ENCODE measurements at places on chromosomes 1 and 21. TPM values are rescaled to one million over a fixed set of nuclear protein-coding genes. Genes with fewer than 3 reads are reported as not detected.
A peak's percentile ranks its signal among the peaks of the same experiment; 100 is the strongest.

DNA sequence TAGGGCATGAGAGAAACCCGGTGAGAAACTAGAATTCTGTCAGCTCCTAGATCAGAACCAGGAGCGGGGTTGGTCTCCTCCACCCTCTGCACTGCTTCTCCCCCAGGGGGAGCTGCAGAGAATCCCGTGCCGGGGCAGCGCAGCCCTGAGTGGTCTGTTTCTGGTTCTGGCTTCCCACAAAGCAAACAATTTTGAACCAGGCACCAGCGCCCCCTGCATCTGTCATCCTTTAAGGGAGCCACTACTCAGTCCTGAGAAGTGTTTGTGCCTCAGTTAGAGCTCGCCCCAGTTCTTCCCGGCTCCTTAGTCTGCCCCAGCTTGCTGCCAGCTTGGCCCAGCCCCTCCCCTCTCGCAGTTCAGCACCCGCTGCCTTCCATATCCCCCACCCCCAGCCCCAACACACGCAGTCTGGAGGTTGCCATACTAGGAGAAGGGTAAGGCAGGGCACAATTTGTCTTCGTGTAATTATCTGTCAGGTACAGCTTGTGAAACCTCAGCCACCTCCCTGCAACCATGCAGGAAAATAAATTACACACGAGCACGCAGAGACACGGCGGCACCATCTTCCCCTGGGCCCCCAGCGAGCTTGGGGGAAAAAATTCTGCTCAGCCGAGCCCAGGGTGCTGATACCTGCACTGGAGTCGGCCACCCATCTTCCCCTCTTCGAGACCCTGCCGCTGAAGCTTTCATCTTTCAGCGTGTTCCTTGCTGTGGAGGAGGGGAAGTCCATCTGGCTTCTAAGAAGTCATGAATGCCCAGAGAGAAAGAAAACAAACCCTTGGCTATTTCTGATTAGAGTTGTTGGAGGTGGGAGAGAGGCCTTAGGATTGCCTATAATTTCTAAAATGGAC lies 62.6 kb upstream of the CD1D start:
- DNase-seq = peak; percentile 46

Gene FNDC10
- 4.4 TPM for total RNA-seq

- no peak for DNase-seq
Observed at GRCh38 chr1:245173446-245174211, 18.8 kb downstream of the KIF26B start.

GRCh38 chr1:246218686-246219085 lies 288.4 kb downstream of the SMYD3 start:
- DNase-seq = no peak

Gene KPRP
- total RNA-seq = not detected

GRCh38 chr1:91022518-91022929 lies 689 bp upstream of the ZNF644 start:
- DNase-seq = no peak

- no peak for DNase-seq
Observed at GRCh38 chr1:96472471-96472870, 249.1 kb upstream of the PTBP2 start.

DNA sequence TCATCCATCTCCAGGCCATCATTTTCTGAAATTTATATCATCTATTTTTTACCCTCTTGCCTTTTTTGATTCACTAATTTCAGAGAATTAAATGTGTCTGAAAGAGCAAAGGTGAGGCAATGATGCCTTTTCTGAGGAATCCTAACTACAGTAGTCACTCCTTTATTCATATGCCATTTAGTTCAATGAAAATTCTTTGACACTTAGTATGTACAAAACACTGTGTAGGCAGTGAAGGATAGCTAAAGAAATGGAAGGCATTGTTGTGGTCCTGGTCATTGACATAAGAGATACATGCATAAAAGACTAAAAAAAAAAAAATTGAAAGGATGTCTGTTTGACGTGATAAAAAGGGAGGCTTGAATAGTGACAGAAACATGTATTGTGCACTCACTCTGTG lies 171.9 kb upstream of the BEND5 start:
- no peak for DNase-seq

GRCh38 chr1:203673550-203674411 lies 47.1 kb downstream of the ATP2B4 start:
- peak; percentile 81 for DNase-seq

Gene SYT11
- total RNA-seq = 13.6 TPM

- no peak for DNase-seq
Observed at GRCh38 chr1:68285046-68285445, 52.7 kb upstream of the WLS start.

Gene DNAJB4
- total RNA-seq = 15.2 TPM

Gene NBPF4
- total RNA-seq = 0.11 TPM

DNA sequence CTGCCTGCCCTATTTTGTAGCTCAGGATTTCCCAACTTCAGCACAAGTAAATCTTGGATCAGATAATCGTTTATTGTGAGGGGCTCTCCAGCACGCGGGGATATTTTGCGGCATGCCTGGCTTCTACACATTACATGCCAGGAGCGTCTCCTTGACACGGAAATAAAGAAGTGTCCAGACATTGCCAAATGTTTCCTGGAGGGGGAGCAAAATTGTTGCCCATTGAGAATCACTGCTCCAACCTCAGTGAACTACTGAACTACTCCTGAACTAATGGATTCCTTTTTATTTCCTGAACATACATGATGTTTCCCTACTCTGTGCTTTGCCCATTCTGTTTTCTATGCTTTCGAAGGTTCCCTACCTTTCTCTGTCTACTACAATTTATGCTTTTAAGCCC lies 1359.1 kb upstream of the ADGRL2 start:
- DNase-seq = no peak

GRCh38 chr21:22885614-22886013 lies 1887.4 kb downstream of the NCAM2 start:
- no peak for DNase-seq

DNA sequence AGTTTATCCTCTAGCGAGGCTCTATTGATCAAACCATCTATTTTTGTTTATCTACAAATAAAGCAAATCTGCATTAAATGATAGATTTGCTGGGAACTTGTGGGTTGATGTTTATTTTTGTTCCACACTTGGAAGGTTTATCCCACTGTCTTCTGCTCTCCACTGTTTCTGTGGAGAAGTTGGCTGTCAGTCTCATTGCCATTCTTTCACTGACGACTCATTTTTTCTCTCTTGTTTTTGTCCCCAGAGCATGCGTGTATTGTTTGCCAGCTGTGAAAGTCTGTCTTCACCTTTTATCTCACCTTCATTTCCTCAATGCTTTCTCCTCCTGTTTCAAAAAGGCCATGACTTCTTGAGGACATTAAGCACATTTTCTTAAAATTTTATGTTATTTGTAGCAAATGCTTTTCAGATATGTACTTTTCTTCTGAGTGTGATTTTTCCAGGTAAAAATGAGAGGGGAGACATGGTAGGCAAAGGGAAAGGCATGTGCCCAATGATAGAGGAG lies 52.4 kb downstream of the INAVA start:
- no peak for DNase-seq

Gene CD84
- 66.8 TPM for total RNA-seq

GRCh38 chr1:65756616-65757015 lies 36.1 kb upstream of the PDE4B start:
- no peak for DNase-seq

- no peak for DNase-seq
Observed at GRCh38 chr1:225987491-225988316, 11.4 kb downstream of the SDE2 start.

GRCh38 chr1:233440951-233441401 lies 113.5 kb downstream of the MAP3K21 start:
- no peak for DNase-seq

DNA sequence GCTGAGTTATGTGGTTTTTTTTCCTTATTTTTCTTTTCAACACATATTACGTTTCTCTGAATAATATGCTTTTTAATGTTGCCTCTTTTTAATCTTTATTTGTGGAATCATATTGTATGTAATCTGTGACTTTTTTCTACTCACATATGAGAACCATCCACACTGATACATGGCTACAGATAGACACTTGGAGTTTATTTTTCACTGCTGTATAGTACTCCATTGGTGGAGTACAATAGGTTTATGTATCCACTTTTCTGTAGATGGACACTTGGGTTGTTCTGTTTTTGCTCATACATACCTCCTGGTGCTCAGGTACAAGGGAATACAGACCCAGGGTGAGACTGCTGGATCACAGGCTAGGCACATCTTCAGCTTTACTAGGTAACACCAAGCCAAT lies 71.5 kb upstream of the ERG start:
- DNase-seq = no peak

All from activated naive CD8-positive, alpha-beta T cell treated with anti-CD3 and anti-CD28 coated beads, Interleukin-2, amount 10 ng/mL, durations not matched to agents 7 days and 5 days (primary cell).